ENCODE measurements at places on chromosomes 4 and X.

GRCh38 chr4:177237291-177237690, 72.4 kb upstream of the NEIL3 start:
- DNase-seq = no peak

- DNase-seq = peak; percentile 90
Measured at GRCh38 chr4:83548151-83548905, 12.4 kb downstream of the GPAT3 start.

GRCh38 chr4:173253561-173253960, 80.6 kb downstream of the HMGB2 start:
- no peak for DNase-seq

DNA sequence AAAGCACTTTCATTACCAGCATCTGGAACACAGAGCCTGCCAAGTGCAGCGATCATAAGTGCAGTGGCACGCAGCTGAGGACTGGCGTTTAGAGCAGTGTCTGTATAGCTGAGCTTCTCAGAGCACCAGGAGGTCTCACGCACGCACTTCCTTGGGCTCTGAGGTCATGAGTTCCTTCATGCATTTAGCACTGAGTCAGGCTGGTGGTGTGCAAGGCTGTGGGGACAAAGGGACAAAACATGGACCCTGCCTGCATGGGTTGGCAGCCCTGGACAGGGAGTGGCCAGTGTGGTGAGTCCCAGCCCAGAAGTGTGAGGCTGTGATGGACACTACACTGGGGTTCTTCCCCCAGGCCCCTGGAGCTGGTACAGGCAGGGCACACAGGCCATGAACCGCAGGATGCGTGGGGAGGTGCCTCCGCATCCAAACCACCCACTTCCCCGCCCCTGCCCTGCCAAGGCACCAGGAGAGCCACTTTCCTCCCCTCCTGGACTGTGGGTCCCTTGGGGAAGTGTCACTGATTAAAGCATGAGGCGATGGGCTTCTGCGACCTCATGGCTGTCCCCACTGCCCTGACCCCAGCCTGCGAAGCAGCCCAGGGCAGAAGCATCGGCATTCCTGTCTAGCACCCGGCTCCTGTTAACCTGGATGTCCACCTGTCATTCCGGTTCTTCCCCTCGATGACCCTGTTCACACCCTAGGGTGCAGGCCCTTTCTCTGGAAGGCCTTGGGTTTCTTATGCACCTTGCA, 37.2 kb upstream of the GPR78 start:
- peak; percentile 30 for DNase-seq

DNA sequence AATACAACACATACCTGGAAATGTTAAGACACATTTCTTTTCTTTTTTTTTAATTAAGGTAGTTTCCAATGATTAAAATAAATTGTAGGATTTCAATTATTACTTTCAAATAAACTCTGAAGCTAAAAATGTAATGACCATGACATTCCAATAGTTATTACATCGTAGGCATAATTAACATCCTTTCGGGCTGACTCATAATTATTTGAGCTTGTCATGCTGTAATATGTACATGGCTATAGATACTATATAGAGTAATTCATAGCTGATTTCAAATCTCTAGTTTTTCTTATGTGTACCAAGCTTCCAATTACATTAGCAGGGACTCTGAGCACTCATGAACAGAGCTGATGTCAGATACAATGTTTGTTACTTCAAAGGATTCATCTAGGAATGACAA, 125.7 kb upstream of the GABRG1 start:
- no peak for DNase-seq

- no peak for DNase-seq
Measured at GRCh38 chr4:168531305-168531704, 34.5 kb downstream of the PALLD start.

- DNase-seq = peak; percentile 95
Measured at GRCh38 chr4:10983268-10983667, 298.7 kb upstream of the CLNK start.

DNA sequence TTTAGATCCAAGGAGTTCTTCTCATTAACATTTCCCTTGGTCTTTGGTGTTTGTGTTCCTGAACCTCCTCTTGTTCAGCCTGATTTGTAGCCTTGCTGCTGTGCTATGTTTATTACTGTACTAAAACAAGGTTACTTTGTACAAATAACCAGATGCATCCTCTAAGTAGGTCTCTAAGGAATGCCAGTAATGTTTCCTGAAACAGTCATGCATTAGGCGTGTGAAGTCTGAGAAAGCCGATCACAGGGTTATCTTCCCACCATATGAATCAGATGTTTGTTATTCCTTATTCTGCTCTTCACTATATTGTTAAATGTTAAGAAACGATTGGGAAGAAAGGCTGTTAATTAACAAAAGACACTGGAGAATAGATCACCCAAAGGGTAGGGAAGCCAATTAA, 66.9 kb downstream of the GALNTL6 start:
- DNase-seq = no peak

- DNase-seq = no peak
Measured at GRCh38 chr4:48570646-48571220, 80.7 kb downstream of the ZAR1 start.

GRCh38 chr4:7294176-7294756, 101.9 kb downstream of the SORCS2 start:
- no peak for DNase-seq

DNA sequence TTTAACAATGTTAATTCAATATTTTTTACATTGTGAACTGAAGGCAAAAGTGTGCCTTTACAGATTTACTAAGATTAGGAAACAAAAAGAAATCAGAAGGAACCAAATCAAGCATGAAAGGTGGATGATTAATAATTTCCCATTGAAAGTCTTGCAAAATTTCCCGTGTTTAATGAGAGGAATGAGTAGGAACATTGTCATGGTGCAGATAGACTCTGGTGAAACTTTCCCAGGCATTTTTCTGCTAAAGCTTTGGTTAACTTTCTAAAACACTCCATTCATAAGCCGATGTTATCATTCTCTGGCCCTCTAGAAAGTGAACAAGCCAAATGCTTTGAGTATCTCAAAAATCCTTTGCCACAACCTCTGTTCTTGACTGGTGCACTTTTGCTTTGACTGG, 1522.8 kb upstream of the PABPC4L start:
- no peak for DNase-seq

DNA sequence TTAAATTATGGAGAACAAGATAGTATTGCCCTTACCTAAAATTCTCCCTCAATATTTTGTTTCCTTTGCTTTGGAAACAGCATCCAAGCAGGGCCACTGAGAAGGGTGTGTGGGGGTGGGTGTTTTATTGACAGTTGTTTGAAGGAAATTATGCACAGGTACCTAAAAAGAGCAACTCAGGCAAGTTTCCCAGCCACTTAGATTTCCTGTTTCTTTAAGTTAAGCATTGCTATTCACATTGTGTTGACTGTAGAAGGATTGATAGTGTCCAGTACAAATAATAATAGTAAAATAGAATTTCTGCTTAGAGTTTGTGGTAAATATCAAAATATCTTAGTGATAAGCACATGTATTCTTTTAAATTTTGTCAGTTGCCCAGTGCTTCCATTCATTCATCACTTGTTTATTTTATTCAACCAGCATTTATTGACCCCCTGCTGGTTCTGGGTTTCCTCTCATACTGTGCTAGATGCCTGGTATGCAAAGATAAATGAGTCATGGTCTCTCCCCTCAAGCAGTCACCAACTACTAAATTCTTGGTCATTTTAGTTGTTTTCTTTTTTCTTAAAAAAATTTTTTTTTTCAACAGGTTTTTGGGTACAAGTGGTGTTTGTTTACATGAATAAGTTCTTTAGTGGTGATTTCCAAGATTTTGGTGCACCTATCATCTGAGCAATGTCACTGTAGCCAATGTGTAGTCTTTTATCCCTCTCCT, 50.0 kb downstream of the GALNT7 start:
- no peak for DNase-seq

GRCh38 chrX:22660756-22661155, 339.0 kb upstream of the DDX53 start:
- no peak for DNase-seq

DNA sequence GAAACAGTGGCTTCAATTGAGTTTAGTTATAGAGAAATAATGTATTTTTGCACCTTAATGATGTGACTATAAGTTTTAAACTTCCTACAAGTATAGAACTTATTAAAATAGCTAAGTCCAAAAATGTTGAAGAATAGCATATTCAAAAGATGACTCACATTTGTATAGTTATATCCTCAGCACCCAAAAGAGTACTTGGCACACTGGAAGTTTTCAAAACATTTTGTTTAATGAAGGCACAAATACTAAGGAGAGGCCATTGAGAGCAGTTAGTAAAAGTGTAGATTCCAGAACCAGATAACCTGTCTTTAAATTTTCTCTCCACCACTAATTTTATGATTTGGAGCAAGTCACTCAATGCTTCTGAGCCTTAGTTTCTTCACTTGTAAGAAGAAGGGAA, 226.9 kb upstream of the MID1 start:
- no peak for DNase-seq

GRCh38 chrX:121011254-121011653, 25.7 kb upstream of the CT47A1 start:
- no peak for DNase-seq

- no peak for DNase-seq
Measured at GRCh38 chrX:109974906-109975655, 27.8 kb upstream of the TMEM164 start.

DNA sequence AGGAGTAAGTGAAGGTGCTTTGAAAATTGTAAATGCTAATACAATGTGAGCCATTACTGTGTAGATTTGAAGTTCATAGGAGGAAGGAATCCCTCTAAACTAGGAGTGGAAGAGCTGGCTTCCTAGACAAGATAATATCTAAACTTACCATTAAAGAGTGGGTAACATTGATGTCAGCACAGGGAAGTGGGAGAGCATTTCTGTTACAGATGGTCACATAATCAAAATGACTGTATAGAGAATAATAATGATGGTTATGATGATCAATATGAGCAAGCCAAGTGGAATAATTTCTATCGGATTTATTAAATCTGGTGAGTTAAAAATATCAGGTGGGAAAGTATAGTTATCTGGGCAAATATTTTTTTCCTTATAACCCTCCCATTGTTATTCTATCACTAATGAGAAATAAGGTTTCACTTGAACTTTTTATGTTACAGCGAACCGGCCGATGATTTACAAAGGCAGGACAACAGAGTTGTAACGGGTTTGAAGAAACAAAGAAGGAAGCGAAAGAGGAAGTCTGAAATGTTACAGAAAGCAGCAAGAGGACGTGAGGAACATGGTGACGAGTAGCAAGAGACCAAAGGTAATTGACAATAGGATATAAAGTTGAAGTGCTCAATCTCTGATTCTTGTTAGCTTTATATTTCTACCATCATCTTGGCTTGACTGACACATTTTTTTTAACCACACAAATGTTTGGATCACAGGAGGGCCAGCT, 43.5 kb downstream of the FMR1NB start:
- peak; percentile 8 for DNase-seq

- DNase-seq = no peak
Measured at GRCh38 chr4:147928400-147928799, 196.5 kb downstream of the ARHGAP10 start.

DNA sequence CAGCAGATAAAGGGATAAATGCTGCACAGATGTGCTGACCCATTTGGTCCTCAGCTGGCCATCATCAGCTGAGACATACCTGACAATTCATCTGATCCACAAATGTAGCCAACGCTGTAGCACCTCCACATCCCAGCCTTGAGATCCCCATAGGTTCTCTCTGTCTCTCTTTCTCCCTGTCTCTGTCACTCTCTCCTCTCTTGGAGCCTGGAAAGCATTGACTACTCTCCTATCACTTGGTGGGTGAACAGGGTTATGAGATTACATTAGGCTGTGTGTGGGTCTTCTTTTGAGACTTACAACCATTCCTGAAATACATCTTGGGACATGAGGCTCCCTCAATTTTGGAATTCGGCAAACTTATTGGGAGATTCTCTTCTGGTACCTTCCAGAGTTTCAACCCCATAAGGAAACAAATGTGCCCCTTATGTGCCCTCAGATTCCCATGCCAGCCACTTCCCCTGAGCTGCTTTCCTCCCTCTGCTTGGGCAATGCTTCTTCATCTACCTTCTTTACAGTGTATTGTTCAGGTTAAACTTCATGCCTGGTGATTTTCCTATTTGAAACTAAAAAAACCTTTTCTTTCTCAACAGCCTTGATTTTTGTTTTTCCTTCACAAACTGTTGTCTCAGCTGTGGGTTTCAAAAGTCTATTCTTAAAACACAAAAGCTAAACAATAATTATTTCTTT, 29.1 kb upstream of the FGF2 start:
- DNase-seq = no peak
